ENCODE measurements at places on chromosomes 4 and X. TPM values are rescaled to one million over a fixed set of nuclear protein-coding genes. Genes with fewer than 3 reads are reported as not detected.
A peak's percentile ranks its signal among the peaks of the same experiment; 100 is the strongest.

The KCNIP4 gene
- not detected for total RNA-seq

DNA sequence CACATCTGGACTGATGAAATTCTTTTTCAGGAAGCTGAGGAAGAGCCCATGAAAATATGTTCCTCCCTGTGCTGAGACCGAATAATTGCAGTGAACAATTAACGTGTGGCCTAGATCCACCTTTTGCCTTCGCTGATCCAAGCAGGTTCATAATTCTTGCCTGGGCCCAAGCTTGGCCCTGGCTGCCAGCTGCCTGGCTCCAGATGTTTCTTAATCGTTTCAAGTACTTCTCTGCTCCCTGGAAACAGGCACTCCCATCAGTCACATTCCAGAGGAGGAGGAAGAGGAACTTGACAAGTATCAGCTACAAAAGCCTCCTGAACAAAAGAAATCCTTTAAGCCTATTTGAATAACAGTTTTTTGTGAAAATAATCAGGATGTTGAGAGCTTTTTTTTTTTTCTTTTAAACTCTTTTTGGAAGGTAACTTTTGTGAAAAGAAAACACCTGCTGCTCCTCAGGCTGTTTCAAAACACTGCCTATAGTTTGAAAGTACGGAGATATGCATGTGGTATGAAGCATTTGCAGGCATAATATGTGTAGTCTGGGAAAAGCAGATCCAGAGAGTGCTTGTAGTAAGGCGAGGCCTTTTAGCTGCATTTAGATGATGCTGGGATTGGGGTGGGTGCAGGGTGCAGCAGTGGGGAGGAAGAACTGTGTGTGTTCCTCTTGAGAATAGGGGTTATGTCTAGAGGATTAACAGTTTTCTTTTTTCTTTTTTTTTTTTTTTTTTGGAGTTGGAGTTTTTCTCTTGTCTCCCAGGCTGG lies 154.4 kb downstream of the PTTG2 start:
- no peak for DNase-seq

- no peak for DNase-seq
Observed at GRCh38 chr4:137530176-137530575, 2.1 kb downstream of the PCDH18 start.

GRCh38 chrX:45240301-45240700 lies 39.6 kb upstream of the DIPK2B start:
- no peak for DNase-seq

The UGT2B15 gene
- total RNA-seq = not detected

The DACH2 gene
- total RNA-seq = not detected

DNA sequence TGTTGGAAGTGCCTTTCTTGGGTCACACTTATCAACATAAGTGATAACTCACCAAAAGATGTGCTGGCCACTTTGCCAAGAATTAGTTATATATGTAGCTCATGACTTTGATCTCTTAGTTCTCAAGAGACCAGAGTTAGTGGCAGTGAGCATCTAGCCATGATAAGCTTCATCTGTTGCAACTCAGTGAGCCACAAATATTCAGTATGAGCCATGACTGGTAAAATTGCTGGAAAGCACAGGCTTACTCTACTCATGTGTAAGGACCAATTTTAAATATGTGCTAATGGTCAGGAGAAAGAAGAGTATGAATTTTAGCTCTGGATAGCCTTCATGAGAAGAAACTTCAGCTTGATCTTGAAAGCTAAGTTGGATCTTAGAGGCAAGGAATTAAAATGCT lies 59.4 kb upstream of the TLL1 start:
- no peak for DNase-seq

DNA sequence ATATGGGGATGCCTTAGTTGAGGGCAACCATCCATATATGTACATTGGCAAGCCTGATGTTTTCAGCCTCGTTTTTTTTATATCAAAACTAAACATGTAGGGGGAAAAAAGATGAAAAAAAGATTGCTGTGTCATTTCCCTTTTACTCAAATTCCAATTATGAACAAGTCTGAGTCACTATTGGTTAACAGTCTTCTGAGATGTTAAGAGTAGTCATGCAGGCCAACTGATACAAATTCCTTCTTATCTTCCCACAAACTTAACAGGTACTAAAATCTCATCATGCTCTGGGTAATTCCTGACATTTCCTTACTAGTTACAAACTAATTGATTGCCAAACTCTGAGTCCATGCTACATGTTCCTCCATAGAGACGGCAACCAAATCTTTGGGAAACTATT lies 222.1 kb downstream of the FRMPD4 start:
- DNase-seq = peak; percentile 24

- no peak for DNase-seq
Observed at GRCh38 chrX:40628506-40628905, 5.3 kb downstream of the MPC1L start.

- DNase-seq = no peak
Observed at GRCh38 chr4:94446386-94446785, 5.4 kb upstream of the PDLIM5 start.

GRCh38 chr4:45350438-45350837 lies 624.1 kb upstream of the GNPDA2 start:
- peak; percentile 26 for DNase-seq

DNA sequence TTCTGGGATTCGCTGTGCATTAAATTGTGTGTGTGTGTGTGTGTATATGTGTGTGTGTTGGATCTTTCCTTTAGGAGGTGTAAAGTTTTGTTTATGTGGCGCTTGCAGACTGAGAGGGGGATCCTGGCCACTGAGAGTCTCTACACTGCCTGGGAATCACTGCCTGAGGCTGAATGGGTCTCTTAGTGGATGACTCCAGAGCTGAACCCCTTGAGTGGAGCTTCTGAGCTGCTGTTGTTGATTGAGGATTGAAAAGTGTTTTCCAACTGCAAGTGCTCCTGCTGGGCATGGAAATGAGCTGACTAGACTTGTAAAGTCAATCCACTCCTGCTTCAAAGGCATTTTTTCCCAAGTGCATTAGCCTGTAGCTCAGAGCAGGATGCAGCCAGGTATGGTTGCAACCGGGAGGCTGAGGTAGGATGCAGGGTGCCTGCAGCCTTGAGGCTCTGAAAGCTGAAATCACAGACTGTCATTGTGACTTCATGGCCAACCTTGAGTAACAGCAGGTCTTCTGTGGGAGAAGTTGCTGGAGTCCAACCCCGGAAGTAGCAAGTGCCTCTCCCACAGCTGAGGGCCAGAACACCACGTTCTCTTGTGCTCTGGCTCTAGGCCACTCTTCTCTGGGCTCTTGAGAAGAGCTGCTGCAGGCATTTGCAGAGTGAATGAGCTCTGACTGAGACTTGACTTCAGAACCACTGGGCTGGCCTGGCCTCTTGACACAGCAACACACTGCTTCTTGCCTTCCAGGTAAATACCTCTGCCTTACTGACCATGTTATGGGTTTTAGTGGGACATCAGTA lies at the start of gene TBX22:
Gene TBX22 (plus strand): TSS at position 613 of the 800 bp plus-strand sequence. CDS start 7,517 bp downstream, outside the sequence.
- DNase-seq = no peak

The EMCN gene
- not detected for total RNA-seq

The SHROOM4 gene
- 0.08 TPM for total RNA-seq

The SLC2A9 gene
- total RNA-seq = not detected

The FSTL5 gene
- 0.14 TPM for total RNA-seq

DNA sequence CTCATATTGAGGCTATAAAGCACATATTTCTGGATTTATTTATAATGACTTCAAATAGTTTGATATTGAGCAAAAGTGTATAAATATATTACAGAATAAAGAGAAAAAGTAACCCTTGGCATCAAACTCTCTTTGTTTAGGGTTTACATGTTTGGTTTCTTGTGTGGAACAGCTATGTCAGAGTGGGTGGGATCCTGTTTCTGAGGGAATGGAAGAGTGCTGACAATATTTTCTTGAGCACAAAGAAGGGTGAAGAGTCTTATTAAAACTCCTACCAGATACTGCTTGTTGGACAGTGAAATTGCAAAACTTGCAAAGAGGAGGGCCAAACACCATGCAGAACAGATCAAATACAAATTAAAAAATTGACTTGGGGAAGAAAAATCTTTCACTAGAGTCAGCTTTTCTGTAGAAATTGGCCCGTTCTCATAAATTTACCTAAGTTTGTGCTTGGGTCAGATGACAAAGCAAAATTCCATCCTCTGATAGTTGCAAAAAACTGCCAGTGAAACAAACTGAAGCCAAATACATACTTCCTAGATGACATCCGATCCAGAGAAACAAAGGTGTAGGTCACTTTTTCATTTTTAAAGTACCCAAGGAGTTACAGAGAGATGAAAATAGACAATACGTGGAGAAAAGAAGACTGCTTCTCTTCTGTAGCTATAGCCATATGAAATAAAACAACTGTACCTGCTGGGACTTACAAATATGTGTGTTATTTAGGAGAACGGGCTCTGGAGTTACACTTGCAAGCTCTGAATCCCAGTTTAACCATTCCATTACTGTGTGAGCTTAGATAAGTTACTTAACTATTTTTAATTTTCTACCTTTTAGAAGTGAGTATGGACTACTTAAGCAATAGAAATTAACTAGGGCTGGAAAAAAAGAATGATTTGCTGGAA lies 133.3 kb downstream of the MAML3 start:
- DNase-seq = no peak

- no peak for DNase-seq
Observed at GRCh38 chr4:4866124-4866865, 6.8 kb downstream of the MSX1 start.

DNA sequence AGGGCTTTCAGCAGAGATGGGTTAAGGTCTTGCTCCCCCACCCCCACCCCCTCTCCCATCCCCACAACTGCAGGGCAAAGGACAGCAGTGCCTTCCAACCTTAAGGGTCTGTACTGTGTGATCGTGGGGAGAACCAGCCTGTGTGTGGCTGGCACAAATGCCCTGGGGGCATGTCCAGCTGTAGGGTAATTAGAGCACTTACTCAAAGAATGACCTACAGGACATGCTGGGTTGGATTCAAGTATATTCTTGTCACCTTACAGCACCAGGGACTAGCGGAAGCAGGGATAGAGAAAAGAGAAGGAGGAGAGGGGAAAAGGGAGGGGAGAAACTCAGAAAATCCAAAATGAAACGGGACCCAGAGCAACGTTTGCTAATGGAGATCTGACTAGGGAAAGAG lies 191.3 kb upstream of the GATB start:
- DNase-seq = no peak

The RNF128 gene
- not detected for total RNA-seq

The DMRTC1 gene
- total RNA-seq = not detected

GRCh38 chr4:32697281-32697814 lies 1977.2 kb downstream of the PCDH7 start:
- DNase-seq = peak; percentile 12

- DNase-seq = no peak
Observed at GRCh38 chr4:35697210-35697736, 547.0 kb downstream of the ARAP2 start.

The CC2D2A gene
- 16.3 TPM for total RNA-seq

The PNMA6E gene
- not detected for total RNA-seq

GRCh38 chr4:96044971-96045370 lies 205.1 kb downstream of the PDHA2 start:
- no peak for DNase-seq

- DNase-seq = peak; percentile 57
Observed at GRCh38 chr4:76987153-76987591, 37.6 kb downstream of the SEPTIN11 start.

DNA sequence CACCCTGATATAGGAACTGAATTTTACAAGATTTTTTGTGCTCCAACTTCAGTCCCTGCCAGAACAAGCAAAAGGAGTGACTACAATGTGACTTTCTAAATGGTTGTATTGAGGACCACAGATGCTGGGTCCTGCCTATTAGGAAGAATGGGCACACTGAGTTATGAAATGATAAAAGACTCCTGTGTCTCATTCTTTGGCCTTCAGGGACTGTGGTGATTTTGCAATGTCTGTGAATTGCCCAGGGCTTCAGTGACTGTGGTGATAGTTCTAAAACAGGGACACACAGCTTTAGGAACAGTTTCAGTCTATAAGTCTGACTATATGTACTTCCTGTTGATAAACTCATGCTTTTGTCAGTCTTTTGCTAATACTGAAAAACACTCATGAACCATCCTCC lies 210.2 kb downstream of the DMD start:
- DNase-seq = no peak

DNA sequence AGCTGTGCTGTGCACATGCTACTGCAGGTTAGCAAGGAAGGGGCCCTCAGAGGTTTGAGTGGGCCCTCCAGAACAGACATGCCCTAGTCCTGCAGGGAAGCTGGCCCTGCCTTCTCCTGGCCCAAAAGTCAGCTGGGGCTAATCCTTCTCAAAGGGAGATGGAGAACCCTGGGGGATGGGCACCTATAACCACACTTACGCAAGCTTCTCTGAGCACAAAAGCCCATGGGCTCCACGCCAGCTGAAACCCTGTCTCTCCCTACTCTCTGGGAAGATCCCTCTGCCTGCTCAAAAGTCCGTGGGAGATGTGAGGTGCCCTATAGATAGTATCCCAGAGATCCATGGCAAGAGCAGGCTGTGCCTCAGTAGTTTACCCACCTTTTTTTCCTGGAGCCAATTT lies 58.9 kb upstream of the DKK2 start:
- DNase-seq = no peak

- DNase-seq = peak; percentile 96
Observed at GRCh38 chr4:123588631-123589241, 192.1 kb downstream of the SPRY1 start.

The ENAM gene
- total RNA-seq = not detected

GRCh38 chr4:82201805-82202641 lies 171.8 kb downstream of the HNRNPD start:
- peak; percentile 64 for DNase-seq

GRCh38 chrX:12210971-12211370 lies 72.7 kb downstream of the FRMPD4 start:
- no peak for DNase-seq

The CENPI gene
- 26.7 TPM for total RNA-seq

GRCh38 chrX:30183554-30183953 lies 31.8 kb upstream of the MAGEB2 start:
- no peak for DNase-seq

The HSPA4L gene
- 7.2 TPM for total RNA-seq

- DNase-seq = peak; percentile 29
Observed at GRCh38 chr4:31294655-31295480, 574.7 kb downstream of the PCDH7 start.

DNA sequence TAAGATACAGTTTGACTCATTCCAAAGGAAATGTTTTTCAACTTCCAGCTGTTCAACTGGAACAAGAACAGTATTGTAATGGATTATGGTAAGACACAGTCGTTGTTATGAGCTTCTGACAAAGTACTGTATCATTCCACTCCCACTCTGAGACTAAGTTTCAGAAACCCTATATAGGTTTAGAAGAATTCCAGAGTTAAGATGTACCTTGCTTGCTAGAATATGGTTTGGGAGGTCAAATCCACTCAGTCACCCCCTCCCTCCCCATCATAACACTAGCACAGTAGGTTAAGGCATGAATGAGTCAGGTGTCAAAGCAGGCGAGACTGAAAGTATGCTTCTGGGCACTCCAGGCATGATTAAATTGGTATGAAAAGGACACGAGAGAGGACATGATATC lies 339.7 kb downstream of the DMD start:
- DNase-seq = no peak

DNA sequence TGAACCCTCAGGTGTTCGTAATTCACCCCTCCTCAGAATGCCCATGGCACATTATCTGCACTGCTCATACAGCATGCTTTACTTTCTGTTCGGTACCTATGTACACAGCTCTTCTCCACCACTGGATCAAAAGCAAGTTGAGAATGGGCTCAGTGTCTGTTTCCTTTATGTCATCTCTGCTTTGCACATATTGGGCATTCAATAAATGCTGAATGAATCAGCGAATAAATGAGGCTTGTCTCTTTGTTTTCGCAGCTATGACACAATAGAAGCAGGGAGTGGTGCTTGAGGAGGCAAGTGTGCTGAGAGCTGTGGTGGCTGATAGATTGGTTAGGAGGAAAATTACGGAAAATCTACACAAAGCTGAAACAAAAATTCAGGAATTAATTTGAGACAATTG lies 109.1 kb upstream of the VMA21 start:
- no peak for DNase-seq

All from H4 (cell line).